ENCODE measurements at places on chromosomes 2 and 18.

DNA sequence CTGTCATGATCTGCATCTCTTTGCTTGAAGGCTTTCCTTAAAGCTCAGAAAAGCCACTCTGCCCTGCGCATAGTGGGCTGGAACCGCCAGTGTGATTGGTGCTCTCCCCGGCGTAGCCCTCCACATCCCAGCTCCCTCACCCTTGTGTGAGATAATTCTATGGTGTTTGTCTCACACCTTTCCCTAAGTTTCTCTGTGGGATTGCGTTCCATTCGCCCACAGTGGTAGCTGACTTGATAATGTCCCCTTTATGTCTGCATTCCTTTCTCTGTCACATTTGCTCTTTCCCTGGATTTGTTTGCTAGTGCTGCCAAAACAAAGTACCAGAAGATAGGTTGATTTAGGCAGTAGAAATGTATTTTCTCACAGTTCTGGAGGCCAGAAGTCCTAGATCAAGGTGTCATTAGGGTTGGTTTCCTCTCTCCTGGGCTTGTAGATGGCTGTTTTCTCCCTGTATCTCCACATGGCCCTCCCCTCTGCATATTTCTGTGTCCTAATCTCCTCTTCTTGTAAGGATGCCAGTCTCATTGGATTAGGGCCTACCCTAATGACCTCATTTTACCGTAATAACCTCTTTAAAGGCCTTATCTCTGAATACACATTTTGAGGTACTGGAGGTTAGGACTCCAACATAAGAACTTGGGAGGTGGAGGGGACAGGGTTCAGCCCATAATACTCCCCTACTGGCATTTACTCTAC is 7.4 kb upstream of the TMEM87B start:
- no peak for DNase-seq

- no peak for DNase-seq
Measured at GRCh38 chr2:45809205-45809604, 157.7 kb downstream of the PRKCE start.

- no peak for DNase-seq
Measured at GRCh38 chr2:154537843-154538450, 160.5 kb upstream of the KCNJ3 start.

DNA sequence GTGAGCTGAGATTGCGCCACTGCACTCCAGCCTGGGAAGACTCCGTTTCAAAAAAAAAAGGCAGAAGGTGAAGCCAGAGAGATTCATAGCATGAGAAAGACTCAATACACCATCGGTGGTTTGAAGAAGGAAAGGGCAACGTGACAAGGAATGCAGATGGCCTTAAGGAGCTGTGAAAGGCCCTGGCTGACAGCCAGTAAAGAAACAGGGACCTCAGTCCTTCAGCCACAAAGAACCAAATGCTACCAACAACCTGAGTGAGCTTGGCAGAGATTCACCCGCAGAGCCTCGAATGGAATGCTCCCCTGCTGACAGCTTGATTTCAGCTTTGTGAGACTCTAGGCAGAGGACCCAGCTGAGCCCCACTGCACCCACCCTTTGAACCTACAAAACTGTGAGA is 154.9 kb upstream of the NDUFV2 start:
- DNase-seq, result no peak

DNA sequence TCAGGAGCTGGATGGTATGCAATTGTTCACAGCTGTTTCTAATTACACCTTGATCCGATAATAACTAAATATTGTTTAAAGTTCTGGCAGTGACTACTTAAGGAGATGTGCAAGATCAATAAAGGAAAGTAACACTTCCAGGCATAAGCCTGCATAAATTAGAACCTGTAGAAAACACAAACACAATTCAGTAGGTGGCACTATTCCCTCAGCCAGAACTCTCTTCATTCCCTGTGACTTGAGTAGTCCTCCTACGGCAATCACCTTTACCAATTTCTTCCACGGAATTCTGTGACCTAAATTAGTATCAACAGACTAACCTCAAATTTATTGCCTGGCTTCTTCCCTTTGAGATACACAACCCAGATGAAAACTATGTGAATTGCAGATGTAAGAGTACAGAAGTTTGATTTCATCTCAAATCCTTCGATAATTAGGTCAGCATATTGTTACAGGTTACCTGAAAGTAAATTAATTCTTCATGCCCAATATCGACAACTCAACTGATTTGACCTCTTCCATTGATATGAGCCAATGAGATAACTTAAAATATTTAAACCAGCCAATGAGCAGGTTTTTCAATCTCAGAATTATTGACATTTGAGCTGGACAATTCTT is 137.8 kb downstream of the PID1 start:
- no peak for DNase-seq

DNA sequence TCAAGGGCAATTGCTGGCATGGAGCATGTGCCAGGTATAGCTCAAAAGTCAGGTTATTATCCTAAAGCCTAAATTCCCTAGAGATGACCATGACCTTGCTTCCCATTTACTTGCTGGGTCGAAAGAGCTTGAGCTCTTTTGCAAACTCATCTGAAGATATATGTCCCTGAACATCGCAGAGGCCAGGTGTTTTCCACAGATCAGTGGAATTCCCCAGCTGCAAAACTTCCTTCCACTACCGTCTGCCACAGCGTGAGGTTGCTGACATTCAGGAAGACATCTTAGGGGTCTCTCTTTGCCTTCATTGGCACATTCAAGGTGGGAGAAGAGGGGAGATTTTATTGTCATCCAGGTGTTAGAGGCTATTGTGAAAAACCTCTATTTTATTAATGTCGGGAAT is 171.0 kb downstream of the MIB1 start:
- DNase-seq, result no peak

DNA sequence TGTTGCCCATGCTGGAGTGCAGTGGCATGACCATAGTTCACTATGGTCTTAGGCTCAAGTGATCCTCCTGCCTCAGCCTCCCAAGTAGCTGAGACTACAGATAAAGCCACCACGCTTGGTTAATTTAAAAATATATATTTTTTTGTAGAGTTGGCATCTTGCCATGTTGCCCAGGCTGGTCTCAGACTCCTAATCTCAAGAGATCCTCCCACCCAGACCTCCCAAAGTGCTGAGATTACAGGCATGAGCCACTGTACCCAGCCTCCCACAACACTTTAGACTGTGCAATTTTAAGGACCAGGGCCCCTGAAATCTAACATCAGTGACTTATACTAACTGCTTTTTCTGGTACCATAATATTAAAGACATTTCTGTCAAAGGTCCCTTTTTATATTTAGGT is 5.2 kb downstream of the TXNDC2 start:
- no peak for DNase-seq

DNA sequence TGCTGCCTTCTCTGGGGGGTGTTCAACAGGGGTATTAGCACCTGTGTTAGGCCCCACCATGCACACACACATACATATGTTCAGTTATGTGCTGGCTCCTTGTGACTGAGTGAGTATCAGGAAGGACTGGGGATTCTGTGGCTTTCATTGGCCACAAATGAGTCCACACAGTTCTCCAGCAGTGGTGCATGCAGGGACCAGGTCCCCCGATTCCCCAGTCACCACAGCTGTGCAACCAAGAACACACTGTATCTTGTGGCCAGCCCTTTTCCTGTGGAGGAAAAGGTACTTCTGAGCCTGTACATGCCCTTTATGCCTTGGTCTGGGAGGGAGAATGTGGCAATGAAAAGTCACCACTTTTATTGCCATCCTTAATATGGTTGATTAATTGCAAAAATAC is 74.9 kb upstream of the KLF7 start:
- no peak for DNase-seq

DNA sequence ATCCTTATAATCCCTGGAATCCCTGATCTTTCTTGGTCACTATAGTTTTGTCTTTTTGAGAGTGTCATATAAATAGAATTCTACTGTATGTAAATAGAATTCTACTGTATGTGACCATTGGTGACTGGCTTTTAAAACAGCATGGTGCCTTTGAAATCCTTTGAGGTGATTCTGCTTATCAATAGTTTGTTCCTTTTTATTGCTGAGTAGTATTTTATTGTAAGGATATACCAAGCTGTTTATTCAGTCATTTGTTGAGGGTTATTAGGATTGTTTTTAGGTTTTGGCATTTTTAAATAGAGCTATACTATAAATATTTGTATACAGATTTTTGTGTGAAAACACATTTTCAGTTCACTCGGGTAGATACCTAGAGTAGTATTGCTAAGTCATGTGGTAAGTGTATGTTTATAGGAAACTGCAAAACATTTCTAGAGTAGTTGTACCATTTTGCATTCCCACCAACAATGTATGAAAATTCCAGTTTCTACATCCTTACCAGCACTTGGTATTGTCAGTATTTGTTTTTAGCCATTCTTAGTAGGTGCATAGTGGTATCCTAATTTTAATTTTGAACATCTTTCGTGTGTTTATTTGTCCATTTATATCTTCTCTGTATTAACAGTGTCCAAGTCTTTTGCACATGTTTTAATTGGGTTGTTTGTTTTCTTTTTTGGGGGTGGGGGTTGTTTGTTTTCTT is 45.6 kb downstream of the RAB3GAP1 start:
- DNase-seq, result no peak

- peak; percentile 47 for DNase-seq
Measured at GRCh38 chr2:11863513-11864328, 117.3 kb downstream of the LPIN1 start.

GRCh38 chr2:134411828-134412638 is 158.2 kb downstream of the MGAT5 start:
- peak; percentile 28 for DNase-seq

DNA sequence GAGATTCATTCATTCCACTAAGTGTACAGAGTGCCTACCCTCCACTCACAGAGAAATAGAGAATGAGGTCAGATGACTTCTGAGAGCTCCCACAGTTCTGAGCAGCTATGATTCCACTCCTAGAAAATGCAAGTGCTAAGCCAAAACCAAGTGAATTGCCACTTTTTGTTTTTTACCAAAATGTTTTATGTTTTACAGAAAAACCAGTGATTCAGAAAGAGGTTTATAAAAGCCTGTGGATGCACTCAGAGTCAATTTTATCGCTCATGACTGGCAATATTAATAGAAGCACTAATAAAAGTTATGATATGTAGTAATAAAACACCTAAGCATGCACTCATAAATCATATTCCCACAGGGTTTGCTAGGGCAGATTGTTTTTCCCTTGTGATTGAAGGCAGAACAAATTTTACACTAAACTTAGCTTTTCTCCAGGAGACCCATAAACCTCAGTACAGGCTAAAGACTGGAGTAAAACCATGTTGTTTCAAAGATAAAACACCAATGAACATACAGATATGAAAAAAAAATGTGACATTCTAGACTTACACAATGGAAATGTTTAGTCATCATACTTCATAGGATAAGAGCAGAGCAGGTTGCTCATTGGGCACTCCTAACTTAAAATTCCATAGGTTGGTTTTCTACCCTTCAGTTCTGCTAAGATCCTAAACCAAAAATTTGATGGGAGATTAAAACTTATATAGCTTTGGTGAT is 67.5 kb downstream of the PDK1 start:
- no peak for DNase-seq

- no peak for DNase-seq
Measured at GRCh38 chr2:20185176-20186022, 39.5 kb downstream of the SDC1 start.

DNA sequence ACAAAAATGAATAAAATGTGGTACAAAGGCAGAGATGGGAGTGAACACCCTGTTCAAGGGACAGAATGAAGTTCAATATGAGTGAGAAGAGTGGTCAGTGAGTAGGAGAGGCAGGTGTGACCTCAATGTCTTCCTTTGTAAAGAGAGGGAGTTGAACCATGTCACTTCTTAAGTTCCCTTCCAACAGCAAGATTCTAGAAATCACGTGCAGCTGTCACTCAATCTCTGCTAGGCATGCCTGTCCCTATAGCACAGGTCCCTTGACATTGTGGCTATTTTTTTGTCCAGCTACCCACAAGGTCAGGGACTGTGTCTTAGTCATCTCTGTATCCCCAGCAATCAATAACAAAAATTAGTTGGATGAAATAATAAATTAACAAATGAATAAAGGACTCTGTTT is 66.9 kb downstream of the VSNL1 start:
- no peak for DNase-seq

DNA sequence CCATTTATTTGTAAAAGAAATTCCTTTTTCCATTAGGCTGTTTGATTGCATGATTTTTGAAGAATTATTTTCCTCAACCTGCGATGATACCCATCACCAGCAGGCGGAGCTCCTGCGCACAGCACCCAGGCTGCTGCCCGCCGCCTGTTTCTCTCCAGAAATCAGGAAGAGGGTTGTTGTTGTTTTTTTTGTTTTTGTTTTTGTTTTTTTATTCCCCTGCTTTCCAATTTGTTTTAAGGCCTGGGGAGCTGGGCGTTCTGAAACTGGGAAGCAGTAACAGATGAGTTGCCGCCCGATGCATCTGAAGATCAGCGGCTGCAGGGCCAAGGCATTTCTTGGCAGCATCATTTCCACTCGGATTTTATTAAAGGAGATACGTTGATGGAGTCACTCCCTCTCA is 132.1 kb downstream of the MBP start:
- DNase-seq, result peak; percentile 16

DNA sequence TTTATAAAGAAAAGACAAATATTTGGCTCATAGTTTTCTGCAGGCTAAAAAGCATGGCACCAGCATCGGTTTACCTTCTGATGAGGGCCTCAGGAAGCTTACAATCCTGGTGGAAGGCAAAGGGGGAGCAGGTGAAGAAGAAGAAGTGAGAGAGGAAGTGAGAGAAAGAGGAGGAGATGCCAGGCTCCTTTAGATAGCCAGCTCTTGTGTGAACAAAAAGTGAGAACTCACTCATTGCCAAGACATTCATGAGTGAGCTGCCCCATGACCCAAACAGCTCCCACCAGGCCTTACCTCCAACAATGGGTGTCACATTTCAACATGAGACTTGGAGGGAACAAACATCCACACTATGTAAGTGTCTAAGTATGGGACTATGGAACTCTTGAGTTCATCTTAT is 14.3 kb downstream of the CCDC150 start:
- no peak for DNase-seq

GRCh38 chr2:218364196-218364595 is 7.5 kb downstream of the CATIP start:
- no peak for DNase-seq

Measured in activated T-helper 1 cell treated with anti-CD3 and anti-CD28 coated beads, Interleukin-2, amount 50 U/mL, for 16 hours (primary cell).